Activated T-helper 2 cell treated with anti-CD3 and anti-CD28 coated beads, Interferon-gamma antibody, Interleukin-2, Interleukin-4, amounts not matched to agents 10 μg/mL and 5 μg/mL and 100 μg/mL, durations not matched to agents 14 hours and 24 hours and 36 hours (primary cell): ENCODE measurements at places on chromosomes 16 and 17. TPM values are rescaled to one million over a fixed set of nuclear protein-coding genes. Genes with fewer than 3 reads are reported as not detected.

DNA sequence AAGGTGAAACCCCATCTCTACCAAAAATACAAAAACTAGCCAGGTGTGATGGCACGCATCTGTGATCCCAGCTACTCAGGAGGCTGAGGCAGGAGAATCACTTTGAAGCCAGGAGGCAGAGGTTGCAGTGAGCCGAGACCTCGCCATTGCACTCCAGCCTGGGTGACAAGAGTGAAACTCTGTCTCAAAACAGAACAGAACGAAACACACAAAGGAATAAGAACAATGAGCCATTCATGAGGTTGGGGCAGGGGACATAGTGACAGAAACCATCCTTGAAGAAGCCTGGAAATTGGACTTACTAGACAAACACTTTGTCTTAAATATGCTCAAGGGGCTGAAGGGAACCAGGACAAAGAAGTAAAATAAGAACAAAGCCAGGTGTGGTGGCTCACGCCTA is 39.4 kb downstream of the WDR45B start:
- no peak overlapping the region for H3K27ac ChIP-seq
- peaks cover 52% of the 10 kb centered on the region for H3K36me3 ChIP-seq
- H3K4me3 ChIP-seq = no peak overlapping the region
- H3K27me3 ChIP-seq = no peaks in the 10 kb centered on the region
- H3K4me1 ChIP-seq = peaks cover 5% of the 10 kb centered on the region
- DNase-seq = no peak

GRCh38 chr17:70808596-70808995 is 639.3 kb downstream of the KCNJ2 start:
- no peak overlapping the region for H3K4me3 ChIP-seq
- H3K36me3 ChIP-seq = no peaks in the 10 kb centered on the region
- H3K4me1 ChIP-seq = no peaks in the 10 kb centered on the region
- H3K27ac ChIP-seq = no peak overlapping the region
- no peaks in the 10 kb centered on the region for H3K27me3 ChIP-seq

- H3K36me3 ChIP-seq = no peaks in the 10 kb centered on the region
- no peaks in the 10 kb centered on the region for H3K27me3 ChIP-seq
- H3K4me1 ChIP-seq = no peaks in the 10 kb centered on the region
- H3K4me3 ChIP-seq = no peak overlapping the region
- no peak for DNase-seq
These were observed 26.5 kb upstream of the CES5A start for GRCh38 chr16:55901566-55902217.

DNA sequence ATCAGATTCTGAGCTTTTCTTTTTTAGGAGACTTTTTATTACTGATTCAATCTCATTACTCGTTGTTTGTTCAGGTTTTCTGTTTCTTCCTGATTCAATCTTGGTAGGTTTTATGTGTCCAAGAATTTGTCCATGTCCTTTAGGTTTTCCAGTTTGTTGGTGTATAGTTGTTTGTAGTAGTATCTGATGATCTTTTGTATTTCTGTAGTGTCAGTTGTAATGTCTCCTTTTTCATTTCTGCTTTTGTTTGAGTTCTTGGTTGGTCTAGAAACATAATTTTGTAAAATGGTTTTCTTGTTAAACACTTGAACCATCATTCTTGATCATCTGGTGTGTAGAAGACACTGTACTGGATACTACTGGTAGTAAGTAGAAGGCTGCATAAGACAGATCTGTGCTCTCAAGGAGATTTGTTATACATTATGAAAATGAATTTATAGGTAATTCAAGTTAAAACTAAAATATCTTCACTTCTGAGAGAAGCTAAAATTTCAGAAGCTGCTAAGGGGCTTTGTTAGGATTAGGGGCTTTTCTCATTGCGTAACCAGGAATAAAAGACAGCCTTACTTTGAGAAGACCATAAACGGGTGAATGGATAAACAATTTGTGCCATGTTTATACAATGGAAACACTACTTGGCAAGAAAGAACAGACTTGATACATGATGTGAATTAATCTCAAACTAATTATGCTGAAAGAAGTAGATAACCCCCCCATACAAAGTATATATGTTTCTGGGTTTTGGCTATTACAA is 44.0 kb downstream of the NSRP1 start:
- DNase-seq = no peak
- H3K27ac ChIP-seq = no peak overlapping the region
- H3K4me1 ChIP-seq = peaks cover 11% of the 10 kb centered on the region
- H3K4me3 ChIP-seq = no peak overlapping the region

DNA sequence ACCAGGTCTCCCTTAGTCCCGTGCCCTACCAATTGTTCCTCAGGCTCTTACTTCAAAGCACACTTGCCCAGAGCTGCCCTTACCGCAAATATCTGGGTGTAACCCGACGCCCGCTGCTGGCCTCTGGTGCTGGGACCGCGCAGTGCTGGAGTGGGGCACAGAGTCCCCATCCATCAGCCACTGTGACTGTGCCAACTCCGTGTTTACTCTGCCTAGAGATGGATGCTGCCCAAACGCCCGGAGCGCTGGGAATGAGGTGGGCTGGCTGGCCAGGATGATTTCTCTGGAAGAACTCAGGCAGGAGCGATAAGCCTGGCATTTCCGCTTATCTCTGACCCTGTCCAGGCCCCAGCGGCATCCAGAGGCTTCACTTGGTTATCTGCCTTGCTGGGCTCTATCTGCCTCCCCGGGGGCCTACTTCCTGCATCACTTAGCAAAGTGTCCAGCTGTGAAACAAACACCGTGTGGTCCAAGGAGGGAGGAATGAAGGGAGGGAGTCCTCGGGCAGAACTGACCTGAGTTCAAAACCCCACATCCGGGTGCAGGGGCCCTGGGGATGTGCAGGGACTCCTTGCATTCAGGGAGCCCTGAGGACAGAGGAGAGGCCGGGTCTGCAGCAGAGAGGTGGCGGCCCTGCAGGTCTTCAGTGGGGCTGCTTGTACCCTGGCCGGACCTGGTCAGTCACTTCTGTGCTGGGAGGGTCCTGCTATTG is 9.4 kb upstream of the MYLK3 start:
- DNase-seq = no peak
- no peaks in the 10 kb centered on the region for H3K27me3 ChIP-seq
- no peak overlapping the region for H3K4me3 ChIP-seq
- H3K4me1 ChIP-seq = peaks cover 3% of the 10 kb centered on the region

DNA sequence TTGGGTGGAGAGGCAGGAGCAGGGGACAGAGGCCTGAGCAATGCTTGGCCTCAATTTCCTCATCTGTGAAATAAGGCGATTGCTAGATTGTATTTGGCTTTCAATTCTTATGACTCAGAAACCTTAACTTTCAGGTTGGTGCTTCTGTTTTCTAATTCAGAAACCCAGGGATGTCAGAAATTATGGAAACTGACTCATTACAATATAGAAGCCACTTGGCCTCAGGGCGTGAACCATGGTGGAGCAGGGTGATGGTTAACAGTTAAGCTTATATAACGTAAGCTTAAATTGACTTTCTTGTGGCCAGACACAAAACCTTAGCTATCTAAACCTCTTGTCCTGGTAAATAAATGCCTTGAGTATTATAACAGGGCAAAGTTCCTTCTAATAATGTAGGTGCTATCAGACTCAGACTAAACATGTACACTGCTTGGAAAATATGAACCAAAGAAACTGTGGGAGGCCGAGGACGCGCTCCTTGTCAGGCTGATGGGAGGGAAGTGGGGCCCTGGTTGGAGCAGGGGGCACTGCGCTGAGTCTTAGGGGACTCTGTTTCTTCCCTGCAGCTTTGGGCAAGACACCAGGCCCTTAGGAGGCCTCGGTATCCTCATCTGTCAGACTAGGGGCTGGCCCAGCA is 17.1 kb upstream of the SREBF1 start:
- H3K27ac ChIP-seq = peak overlapping the region; percentile 89
- peaks cover 8% of the 10 kb centered on the region for H3K36me3 ChIP-seq
- no peak for DNase-seq
- peaks cover 70% of the 10 kb centered on the region for H3K4me1 ChIP-seq
- H3K27me3 ChIP-seq = no peaks in the 10 kb centered on the region

GRCh38 chr16:4244254-4245076 is 2.6 kb upstream of the SRL start:
- no peaks in the 10 kb centered on the region for H3K4me1 ChIP-seq
- H3K36me3 ChIP-seq = no peaks in the 10 kb centered on the region
- no peak overlapping the region for H3K4me3 ChIP-seq
- H3K27ac ChIP-seq = no peak overlapping the region

GRCh38 chr16:69611103-69611640 is 45.4 kb downstream of the NFAT5 start:
- peaks cover 24% of the 10 kb centered on the region for H3K36me3 ChIP-seq
- H3K27ac ChIP-seq = no peak overlapping the region
- peaks cover 40% of the 10 kb centered on the region for H3K4me1 ChIP-seq
- no peak overlapping the region for H3K4me3 ChIP-seq
- no peaks in the 10 kb centered on the region for H3K27me3 ChIP-seq

DNA sequence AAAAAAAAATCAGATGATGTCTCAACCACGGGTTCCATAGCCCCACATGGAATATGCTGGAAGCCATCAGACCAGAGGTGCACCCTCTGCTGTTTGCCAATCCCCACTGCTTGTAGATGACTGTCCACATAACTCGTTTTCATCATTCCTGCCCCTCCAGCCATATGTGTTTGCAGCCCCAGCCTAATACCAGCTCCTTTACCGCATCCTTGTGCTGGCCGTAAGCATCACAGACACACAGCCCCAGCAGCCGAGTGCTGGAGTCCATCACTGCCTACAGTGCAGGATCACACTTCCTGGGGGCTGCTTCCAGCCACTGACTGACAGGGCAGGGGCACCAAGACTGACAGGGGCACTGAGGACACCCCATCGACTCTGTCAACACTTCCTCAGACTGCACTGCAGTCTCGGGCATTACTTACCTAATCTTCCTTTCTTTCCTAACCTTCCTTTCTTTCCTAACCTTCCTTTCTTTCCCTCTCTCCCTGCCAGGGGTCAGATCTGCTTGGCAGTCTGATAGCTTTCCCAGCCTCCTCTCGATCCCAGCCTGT is 5.0 kb downstream of the RCVRN start:
- H3K27me3 ChIP-seq = no peaks in the 10 kb centered on the region
- no peaks in the 10 kb centered on the region for H3K4me1 ChIP-seq
- H3K27ac ChIP-seq = no peak overlapping the region
- no peak for DNase-seq
- H3K4me3 ChIP-seq = no peak overlapping the region

The CYBC1 gene
- total RNA-seq = 252 and 265 TPM in 2 replicates

The TMEM238L gene
- not detected in 2 replicates for total RNA-seq

The PTX4 gene
- not detected in 2 replicates for total RNA-seq

The GCGR gene
- not detected in 2 replicates for total RNA-seq

The TBC1D3I gene
- 1.1 and 1.2 TPM in 2 replicates for total RNA-seq

The KRTAP4-9 gene
- total RNA-seq = not detected in 2 replicates

The GUCY2D gene
- total RNA-seq = not detected in 2 replicates

The BCL6B gene
- total RNA-seq = 0.80 and 1.0 TPM in 2 replicates

The QPRT gene
- total RNA-seq = 24.1 and 29.0 TPM in 2 replicates
